ENCODE measurements at places on chromosomes 4 and X.
A peak's percentile ranks its signal among the peaks of the same experiment; 100 is the strongest.

GRCh38 chr4:34183926-34184325 is 2060.4 kb downstream of the ARAP2 start:
- no peak for DNase-seq

DNA sequence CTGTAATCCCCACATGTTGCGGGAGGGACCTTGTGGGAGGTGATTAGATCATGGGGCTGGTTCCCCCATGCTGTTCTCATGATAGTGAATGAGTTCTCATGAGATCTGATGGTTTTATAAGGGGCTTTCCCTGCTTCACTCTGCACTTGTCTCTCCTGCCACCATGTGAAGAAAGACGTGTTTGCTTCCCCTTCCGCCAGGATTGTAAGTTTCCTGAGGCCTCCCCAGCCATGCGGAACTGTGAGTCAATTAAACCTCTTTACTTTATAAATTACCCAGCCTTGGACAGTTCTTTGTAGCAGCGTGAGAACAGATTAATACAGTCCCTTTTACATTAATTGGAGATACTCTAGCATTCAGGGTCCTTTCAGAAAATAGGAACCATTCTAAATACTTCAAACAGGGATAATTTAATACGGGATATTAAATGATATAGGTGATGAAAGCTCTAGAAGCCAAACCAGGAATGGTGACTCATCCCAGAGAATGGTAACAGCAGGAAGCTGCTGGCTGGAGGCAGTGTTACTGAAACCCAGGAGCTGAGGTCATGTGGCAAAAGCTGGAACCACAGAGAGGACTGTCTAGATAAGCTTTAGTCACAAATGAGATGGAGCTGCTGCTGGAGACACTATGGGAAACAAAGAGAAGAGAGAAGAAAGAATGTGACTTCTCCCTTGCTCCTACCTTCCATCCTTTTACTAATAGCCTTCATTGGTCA is 57.3 kb downstream of the GSTCD start:
- no peak for DNase-seq

- DNase-seq: no peak
These were observed 227.1 kb downstream of the SH2D1A start for GRCh38 chrX:124573468-124573867.

GRCh38 chrX:149504226-149504914 is 736 bp downstream of the IDS start:
- peak; percentile 42 for DNase-seq

DNA sequence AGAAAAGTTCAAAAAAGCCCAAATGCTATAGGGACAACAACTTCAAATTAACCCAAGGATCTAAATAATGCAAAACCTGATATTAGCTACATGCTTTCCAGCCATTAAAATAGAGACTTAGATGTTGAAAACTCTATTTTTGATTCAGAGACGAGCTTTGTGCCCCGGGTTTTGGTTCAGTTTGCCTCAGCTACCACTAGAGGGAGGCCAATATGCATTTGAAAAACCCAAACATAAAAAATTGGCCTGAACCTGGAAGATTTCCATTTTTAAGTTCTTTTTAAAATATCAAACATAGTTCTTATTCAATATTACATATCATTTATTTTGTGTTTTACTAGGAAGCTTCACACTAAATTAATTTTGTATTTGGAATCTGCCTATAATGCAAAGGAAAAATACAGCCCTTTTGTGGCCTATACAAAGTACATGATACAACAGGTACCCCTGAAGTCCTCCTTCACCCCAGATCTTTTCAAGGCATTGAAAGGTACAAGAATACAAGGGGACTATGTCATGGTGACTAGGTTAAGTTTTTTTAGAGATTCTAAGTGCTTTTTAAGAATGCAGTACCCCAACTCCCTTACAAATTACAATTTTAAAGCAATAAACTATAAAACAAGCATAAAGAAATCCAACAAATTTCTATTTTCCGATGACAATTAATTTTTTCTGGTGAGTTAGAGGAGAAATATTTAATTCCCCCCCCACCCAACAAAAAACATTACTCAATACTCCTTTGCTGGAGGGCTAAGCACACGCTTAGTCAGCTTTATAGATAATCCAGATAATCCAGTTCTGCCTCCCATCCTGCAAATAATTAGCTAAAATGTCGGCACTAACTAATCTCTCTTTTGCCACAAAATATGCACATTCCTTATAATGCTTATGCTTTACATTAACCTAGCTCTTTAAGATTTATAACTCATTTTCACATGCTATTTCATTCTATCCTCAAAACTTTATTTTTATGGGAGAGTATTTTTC is 97.7 kb upstream of the PTPN13 start:
- peak; percentile 1 for DNase-seq

Data from NCI-H2171 treated with DMSO at 0.1 percent for 48 hours (cell line).